ENCODE measurements at places on chromosomes 1 and 21.

GRCh38 chr1:158028969-158029368, 35.5 kb downstream of the KIRREL1 start:
- DNase-seq = peak; percentile 97

DNA sequence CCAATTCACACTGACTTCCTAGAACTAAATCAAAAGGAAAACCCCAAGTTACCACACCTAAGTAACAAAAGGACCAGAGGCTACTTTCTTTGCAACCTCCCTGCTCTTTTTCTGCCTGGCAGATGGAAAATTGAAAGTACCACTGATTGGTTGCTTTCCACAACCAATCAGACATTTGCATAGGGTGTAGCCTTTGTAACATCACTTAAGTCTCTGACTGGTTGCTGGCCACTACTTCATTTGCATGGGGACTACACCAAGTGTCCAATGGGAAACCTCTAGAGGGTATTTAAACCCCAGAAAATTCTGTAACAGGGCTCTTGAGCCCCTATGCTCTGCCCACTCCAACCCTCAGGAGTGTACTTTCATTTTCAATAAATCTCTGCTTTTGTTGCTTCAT, 365.0 kb downstream of the LTN1 start:
- no peak for DNase-seq

DNA sequence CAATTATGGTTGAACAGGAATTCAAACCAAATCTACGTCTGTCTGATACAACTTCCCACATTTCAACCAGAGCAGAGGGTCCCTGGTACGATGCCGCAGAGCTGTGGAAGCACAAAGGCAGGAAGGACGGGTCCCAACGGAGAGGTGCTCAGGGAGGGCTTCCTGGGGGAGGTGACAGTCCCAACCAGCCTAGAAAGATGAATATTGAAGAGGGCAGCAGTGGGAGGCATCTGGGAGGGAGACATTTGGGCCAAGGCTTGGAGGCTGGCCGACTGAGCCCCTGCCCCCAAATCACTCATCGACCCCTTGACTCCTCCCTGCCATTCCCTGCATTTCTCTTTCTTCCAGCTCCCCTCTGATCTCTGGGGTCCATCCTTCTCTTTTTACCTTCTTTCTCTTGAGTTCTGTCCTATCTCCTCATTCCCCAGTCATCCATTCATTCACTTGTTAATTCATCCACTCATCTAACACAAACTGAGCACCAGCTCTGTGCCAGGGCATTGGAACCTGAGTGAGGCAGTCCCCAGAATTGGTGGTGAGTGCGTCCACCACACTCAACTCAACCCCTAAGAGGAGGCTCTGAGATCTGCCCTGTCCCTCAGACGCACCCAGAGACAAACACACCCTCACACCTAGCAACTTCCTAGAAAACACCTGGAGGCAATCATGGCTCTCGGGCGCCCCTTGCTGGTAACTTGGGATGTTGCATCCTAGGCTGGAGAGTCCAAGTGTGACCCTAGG, 13.2 kb upstream of the CELA3B start:
- no peak for DNase-seq

DNA sequence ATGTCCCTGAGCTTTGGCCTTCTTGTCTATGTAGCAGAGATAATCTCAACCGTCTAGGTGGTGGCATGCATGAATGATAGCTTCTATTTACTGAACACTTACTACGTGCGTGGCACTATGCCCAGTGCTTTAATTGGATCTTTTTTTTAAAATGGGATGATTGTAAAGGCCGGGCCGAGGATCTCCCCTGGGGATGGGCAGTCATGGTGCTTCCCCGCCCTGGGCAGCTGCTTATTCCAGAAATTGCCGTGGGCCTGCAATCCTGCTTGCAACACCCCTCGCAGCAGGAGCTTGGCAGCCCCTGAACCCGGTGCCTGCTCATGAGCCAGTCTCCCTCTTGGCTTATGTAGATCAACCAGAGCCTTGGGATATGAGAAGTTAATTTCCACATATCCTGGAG, 360.7 kb downstream of the CAMTA1 start:
- no peak for DNase-seq

GRCh38 chr1:51439053-51439452, 80.0 kb downstream of the EPS15 start:
- no peak for DNase-seq

DNA sequence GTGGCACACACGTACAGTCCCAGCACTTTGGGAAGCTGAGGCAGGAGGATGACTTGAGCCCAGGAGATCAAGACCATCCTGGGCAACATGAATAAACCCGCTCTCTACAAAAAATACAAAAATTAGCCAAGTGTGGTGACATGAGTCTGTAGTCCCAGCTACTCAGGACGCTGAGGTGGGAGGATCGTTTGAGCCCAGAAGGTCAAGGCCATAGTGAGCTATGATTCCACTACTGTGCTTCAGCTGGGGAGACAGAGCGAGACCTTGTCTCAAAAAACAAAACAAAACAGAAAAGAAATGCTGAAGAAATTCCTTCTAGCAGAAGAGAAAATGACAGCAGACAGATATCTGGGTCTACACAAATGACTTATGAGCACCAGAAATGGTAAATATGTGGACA, 10.3 kb downstream of the ALDH9A1 start:
- no peak for DNase-seq

DNA sequence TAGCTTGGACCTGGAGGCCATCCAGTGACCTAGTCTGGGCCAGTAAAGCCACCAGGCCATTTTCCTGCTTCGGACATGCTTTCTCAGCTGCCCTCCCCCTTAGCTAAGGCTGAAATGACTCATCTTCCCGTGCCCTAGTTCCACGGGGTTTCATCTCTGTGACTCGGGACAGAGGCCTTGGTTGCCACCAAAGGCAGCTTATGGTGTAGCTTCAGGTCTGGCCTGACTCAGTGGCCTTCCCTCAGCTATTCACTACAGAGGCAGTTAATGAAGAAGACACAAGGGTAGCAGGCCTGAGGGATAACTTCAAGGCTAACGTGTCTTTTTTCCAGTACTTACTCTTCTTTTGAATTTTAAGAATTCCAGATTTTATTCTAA, 82.4 kb downstream of the PBX1 start:
- no peak for DNase-seq

DNA sequence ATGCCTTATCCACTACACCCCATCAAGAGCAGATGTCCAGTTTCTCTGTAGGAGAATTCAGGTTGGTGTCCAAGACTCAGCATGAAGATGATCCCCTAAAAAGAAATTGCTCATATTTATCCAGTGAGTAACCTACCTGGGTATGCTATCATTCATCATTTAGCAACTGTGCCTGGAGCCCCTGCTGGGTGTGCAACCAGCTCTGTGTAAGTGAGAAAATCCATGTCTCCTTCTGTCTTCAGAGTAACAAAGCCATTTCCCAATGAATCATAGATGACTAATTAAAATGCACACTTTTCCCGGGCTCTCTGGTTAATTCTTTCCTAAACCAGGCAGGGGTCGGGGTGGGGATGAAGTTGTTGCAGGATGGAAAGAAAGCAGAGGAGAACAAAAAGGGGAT, 35.8 kb downstream of the OLFML3 start:
- no peak for DNase-seq

DNA sequence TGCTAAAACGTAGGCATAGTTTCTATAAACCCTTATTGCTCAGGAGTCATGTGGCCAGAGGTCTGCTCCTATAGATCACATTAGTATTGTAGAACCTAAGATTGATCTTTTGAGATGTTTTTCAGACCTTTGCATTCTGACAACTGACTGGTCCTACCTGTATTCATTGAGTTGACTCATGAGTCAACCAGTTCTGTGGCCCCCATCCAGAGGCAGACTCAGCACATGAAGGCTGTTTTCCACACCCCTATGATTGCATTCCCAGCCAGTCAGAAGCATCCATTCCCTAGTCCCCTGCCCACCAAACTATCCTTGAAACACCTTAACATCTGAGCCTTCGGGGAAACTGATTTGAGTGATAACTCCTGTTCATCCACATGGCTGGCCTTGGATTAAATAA, 451.7 kb downstream of the SIPA1L2 start:
- no peak for DNase-seq

DNA sequence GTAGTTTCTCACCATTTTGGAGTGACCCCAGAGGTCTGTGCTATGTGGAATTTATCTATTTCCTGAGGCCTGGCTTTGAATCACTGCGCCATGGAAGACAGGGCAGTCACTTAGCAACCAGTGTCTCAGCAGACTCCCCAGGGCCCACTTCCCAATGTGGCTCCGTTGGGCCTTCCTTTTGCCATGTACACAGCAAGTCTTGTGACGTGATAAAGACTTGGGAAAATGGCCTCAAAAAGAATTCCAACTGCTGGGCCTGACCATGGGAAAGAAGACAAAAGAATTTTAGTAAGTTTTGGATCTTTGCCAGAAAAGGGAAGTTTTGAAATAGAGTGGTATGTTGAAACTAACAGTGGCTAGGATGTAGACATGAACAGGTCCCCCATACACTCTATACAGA, 36.2 kb downstream of the TLR5 start:
- DNase-seq = no peak

GRCh38 chr1:224727351-224728289, 111.5 kb downstream of the CNIH3 start:
- no peak for DNase-seq

DNA sequence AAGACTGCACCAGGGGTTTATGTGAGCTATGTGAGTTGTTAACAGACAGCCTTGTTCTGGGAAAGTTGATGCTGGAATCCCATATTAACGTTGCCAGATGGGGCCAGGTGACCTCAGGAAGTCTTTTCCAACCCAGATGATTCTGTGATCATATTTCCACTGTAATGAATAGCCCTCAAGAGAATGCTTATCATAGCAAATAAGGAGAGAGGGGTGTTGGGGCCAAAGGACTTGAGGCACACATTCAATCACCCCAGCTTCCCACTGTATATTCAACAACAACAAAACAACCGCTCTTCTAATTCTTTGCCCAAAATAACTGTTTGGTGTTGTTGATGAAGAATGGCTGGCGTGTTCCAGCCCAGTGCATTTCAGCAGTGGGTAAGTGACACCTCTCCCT, 14.1 kb downstream of the ZNF697 start:
- DNase-seq = no peak

Data from epithelial cell of prostate (primary cell).